ENCODE measurements at places on chromosomes 1 and 21.

- DNase-seq = no peak
These were observed 98.2 kb downstream of the CACHD1 start for GRCh38 chr1:64568171-64568450.

DNA sequence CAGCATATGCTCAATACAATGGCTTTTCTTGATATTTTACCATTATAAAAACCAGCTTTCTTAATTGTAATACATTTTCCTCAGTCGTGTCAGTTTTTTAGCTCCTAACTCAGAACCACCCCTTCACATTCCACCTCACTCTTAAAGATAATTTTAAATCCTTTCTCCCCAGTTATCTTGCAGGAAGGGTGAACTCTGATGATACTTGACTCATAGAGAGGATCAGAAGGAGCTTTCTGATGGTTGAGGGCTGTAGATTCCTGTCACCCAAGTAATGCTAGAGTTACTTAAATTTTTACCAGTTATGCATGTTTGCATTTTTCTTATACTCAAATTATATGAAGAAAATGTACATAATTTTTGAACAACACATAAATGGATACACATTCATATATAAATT, 233.7 kb downstream of the NCAM2 start:
- DNase-seq = no peak

DNA sequence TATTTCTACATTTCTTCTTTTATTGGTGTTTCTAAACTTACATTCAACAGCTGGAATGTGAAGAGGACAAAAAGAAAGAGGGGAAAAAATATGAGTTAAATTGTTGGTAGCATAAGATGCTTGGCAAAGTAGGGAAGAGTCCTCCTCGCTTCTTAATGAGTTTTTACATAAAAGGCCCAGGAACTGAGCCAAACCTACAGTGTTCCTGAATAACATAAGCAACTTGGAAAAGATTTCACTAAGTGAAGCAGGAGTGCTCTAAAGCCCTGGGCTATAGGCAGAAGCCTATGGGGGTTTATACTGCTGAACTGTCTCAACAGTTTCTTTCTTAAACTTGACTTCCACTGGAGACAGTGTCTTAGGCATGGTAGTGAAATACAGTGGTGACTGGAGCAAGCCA, 115.0 kb upstream of the USP25 start:
- no peak for DNase-seq

- DNase-seq = no peak
These were observed 9.8 kb upstream of the GJA8 start for GRCh38 chr1:147892731-147893214.

DNA sequence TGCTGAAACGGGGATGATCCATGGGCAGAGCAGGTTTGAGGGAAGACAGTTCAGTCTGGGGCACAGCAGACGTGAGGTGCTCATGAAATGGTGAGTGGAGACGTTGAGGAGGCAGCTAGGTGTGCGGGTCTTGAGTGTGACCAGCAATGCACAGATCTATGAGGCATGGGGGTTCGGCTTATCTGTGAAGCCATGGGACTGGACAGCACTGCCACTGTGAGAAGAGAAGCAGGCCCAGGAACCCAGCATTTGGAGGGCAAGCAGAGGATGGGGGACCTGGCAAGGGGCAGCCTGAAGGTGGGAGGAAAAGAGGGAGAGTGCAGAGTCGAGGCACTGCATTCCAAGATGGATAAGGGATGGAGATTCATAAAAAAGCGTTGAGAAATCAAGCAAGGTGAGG, 8.0 kb downstream of the CSF1 start:
- no peak for DNase-seq

GRCh38 chr1:31371121-31371959, 1.5 kb downstream of the FABP3 start:
- DNase-seq = no peak

- no peak for DNase-seq
These were observed 1.8 kb downstream of the CTTNBP2NL start for GRCh38 chr1:112397841-112398240.

Data from NCI-H1436 treated with DMSO at 0.1 percent for 48 hours (cell line).